ENCODE measurements at places on chromosomes 5 and 9. TPM values are rescaled to one million over a fixed set of nuclear protein-coding genes. Genes with fewer than 3 reads are reported as not detected.

DNA sequence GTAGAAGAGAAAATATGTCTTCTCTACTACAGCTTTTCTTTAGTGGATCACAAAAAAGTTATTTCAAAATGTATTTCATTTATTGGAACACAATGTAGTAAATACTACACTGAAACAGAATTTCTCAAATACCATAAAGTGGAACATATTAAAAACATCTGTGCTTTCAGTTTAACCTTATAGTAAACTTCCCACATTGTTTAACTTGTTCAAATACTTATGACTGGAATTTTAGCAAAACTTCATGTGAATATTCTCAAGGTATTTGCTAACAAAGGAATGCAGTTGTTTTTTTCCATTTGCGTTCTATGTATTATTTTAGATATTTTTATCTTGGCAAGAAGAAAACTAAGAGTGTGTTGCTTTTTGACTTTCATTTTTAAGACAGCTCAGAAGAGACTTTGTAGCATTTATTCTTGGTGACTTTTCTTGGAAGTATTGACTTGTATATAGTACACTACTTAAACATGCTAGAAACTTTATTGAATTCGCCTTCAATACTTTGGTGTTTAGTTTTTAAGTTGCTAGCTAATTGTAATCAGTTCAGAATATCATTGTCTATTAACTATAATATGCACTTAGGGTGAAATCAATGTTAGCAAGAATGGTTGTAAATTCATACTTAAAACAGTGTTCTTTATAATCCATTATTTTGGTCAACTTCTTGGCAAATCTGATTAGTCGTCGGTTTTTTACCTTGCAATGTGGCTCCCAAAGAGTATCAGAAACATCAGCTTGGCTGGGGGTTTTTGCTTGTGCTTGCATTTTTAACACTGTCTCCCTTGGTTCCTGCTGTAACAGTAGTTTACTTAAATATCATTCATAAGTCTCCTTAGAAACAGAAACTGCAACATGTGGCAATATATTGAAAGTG lies 5.0 kb upstream of the RHOBTB3 start:
- H3K4me3 ChIP-seq, result no peak overlapping the region
- H3K4me1 ChIP-seq, result peaks cover 3% of the 10 kb centered on the region
- H3K27ac ChIP-seq, result no peak overlapping the region
- no peaks in the 10 kb centered on the region for H3K36me3 ChIP-seq

GRCh38 chr5:151030379-151030778 lies 10.0 kb downstream of the GPX3 start:
- H3K27me3 ChIP-seq, result no peaks in the 10 kb centered on the region
- no peaks in the 10 kb centered on the region for H3K36me3 ChIP-seq
- DNase-seq, result no peak
- no peak overlapping the region for H3K27ac ChIP-seq

GRCh38 chr9:101427358-101427757 lies 8.2 kb downstream of the ALDOB start:
- H3K4me1 ChIP-seq, result no peaks in the 10 kb centered on the region
- no peaks in the 10 kb centered on the region for H3K36me3 ChIP-seq
- no peaks in the 10 kb centered on the region for H3K27me3 ChIP-seq
- H3K27ac ChIP-seq, result no peak overlapping the region

GRCh38 chr9:135103931-135104639 lies 16.6 kb downstream of the OLFM1 start:
- DNase-seq, result no peak
- H3K4me1 ChIP-seq, result peaks cover 12% of the 10 kb centered on the region
- H3K4me3 ChIP-seq, result no peak overlapping the region
- no peaks in the 10 kb centered on the region for H3K27me3 ChIP-seq

DNA sequence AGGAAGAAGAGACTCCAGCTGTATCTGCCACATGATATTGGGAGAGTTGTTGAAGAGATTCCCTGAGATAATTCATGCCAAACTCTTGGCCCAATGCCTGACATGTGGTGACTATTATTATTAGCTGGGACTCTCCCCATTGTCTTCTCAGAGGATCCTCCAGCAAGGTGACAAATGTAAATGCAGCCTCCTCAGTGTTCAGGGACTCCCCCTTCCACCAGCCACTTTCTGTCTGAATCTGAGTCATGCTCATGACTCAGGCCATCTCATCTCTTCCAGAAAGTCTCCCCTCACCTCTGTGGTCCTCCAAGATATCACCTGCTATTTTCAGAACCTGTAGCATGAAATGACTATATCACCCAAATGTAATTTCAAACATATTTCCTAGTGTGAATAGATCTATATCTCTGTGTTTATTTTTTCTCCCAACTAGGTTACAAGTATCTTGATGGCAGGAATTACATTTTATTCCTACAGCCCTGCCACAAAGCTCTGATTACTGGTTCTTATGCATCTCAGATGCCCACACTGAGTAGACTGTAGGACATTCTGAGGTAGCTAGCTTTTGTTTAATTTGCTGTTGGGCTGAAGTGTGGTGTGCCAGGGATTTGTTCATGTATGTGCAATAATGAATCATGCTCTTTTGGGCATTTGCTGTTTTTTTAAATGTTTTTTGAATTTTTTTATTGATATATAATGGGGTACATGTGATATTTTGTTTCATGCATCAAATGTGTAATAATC lies 126.6 kb upstream of the IL12B start:
- H3K27me3 ChIP-seq, result no peaks in the 10 kb centered on the region
- no peak overlapping the region for H3K4me3 ChIP-seq
- no peak for DNase-seq
- H3K27ac ChIP-seq, result no peak overlapping the region
- H3K4me1 ChIP-seq, result no peaks in the 10 kb centered on the region

DNA sequence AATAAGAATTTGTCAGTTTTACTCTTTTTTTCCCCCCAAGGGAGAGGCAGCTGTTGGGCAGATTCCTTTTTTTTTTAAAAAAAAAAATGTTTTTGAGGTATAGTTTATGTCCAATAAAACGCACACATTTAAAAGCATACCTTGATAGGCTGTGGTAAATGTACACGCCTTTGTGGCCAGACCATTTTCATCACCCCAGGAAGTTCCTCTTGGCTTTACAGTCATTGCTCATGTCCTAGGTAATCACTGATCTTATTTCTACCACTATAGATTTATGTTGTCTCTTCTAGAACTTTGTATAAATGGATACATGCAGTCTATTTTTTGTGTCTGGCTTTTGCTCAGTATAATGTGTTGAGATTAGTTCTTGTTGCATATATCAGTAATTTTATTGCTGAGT lies 9.8 kb downstream of the SUB1 start:
- no peaks in the 10 kb centered on the region for H3K4me1 ChIP-seq
- no peak for DNase-seq
- no peak overlapping the region for H3K4me3 ChIP-seq
- peaks cover 32% of the 10 kb centered on the region for H3K36me3 ChIP-seq

DNA sequence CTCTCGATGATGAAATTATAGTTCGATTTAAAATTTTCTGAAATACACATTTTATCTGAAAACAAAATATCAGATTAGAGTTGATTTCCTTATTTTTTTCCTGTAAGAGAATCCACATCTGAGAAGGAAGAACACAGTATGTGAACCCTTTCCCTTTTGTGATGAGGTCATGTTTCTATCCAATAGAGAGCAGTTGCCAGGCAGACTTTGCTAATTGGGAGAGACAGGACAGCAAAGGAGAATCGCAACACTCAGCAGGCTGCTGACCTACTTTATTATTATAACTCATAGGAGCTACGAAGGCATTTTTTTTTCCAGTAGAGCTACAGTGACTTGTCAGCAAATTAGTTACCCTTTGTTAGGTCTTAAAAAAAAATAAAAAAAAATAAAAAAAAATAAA lies 242.1 kb downstream of the HCN1 start:
- no peaks in the 10 kb centered on the region for H3K36me3 ChIP-seq
- H3K4me3 ChIP-seq, result no peak overlapping the region
- no peaks in the 10 kb centered on the region for H3K27me3 ChIP-seq
- DNase-seq, result peak; percentile 70

GRCh38 chr5:31470608-31471007 lies 61.3 kb downstream of the DROSHA start:
- H3K36me3 ChIP-seq, result peaks cover 14% of the 10 kb centered on the region
- no peak overlapping the region for H3K27ac ChIP-seq
- no peaks in the 10 kb centered on the region for H3K4me1 ChIP-seq

DNA sequence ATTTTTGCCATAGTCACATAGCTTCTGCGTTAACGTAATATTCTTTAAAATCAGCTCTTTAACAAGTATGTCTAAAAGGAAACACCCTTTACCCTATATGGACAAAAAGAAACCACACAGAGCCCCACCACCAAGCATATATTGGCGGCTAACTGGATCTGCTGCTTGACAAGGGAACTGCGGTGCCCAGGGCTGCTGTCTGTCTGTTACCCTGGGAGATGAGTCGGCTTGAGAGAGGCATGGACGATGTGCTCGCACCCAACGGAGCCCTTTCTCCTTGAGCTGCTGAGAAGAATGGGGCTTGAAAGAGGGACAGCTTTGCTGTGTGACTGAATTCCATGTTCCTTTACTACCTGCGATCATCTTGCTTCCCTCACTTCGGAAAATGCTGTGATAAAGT lies 158.6 kb upstream of the SHB start:
- peaks cover 17% of the 10 kb centered on the region for H3K27me3 ChIP-seq
- no peak overlapping the region for H3K27ac ChIP-seq
- H3K4me3 ChIP-seq, result no peak overlapping the region
- no peaks in the 10 kb centered on the region for H3K36me3 ChIP-seq

DMRTA1 gene
- 21.3 TPM for total RNA-seq

ZDHHC11B gene
- total RNA-seq, result 0.25 TPM

ANXA2R gene
- total RNA-seq, result 0.17 TPM
